ENCODE measurements at places on chromosomes 13 and 19. TPM values are rescaled to one million over a fixed set of nuclear protein-coding genes. Genes with fewer than 3 reads are reported as not detected.

Gene ZNF610
- 0.81 TPM for total RNA-seq

Gene ZNF528
- 16.5 TPM for total RNA-seq

Gene SULT2A1
- not detected for total RNA-seq

Gene ZNF563
- 3.7 TPM for total RNA-seq

Gene ZNF841
- 30.4 TPM for total RNA-seq

Gene DYRK1B
- 13.4 TPM for total RNA-seq

Gene FXYD7
- 20.4 TPM for total RNA-seq

Gene TMEM145
- 0.31 TPM for total RNA-seq

Gene EFNA2
- total RNA-seq: not detected

Gene NLRP11
- not detected for total RNA-seq

Gene PTGIR
- 13.9 TPM for total RNA-seq

Gene EXOC3L2
- not detected for total RNA-seq

Gene ATP4A
- total RNA-seq: not detected

Gene PINLYP
- total RNA-seq: 3.9 TPM

Gene RGCC
- 43.1 TPM for total RNA-seq

Gene PRTN3
- total RNA-seq: not detected

Gene CBLC
- not detected for total RNA-seq

Gene FCER2
- not detected for total RNA-seq

Gene ZNF616
- 9.4 TPM for total RNA-seq

Gene ZNF90
- 7.8 TPM for total RNA-seq

Gene RLN3
- not detected for total RNA-seq

Gene PAN3
- 45.3 TPM for total RNA-seq

Gene WDR18
- 47.6 TPM for total RNA-seq

Gene HAUS8
- 30.9 TPM for total RNA-seq

Gene CRB3
- total RNA-seq: 1.2 TPM

Gene SLAIN1
- 26.1 TPM for total RNA-seq

Gene APC2
- total RNA-seq: not detected

Gene RUVBL2
- total RNA-seq: 58.4 TPM

Gene FUT6
- total RNA-seq: 0.18 TPM

Gene ZNF440
- 16.5 TPM for total RNA-seq

Gene GADD45B
- total RNA-seq: 42.7 TPM

Gene ZNF211
- total RNA-seq: 18.3 TPM

Gene FLT3LG
- total RNA-seq: 423 TPM

Gene ELAVL3
- total RNA-seq: not detected

Gene SIGLEC10
- not detected for total RNA-seq

Gene PTPRH
- not detected for total RNA-seq

Gene FLT1
- 1.4 TPM for total RNA-seq

Gene GPR180
- total RNA-seq: 5.4 TPM

Gene ZNF524
- 33.7 TPM for total RNA-seq

Gene LYPD3
- 1.3 TPM for total RNA-seq

Gene ZNF442
- 0.60 TPM for total RNA-seq

Gene CLEC11A
- 0.98 TPM for total RNA-seq

Gene ZNF221
- total RNA-seq: 1.2 TPM

Gene SLC8A2
- not detected for total RNA-seq

Gene PLA2G4C
- 6.3 TPM for total RNA-seq

Gene HMG20B
- total RNA-seq: 50.4 TPM

Gene RFPL4A
- total RNA-seq: not detected

Gene USPL1
- total RNA-seq: 18.4 TPM

Gene OR4F17
- not detected for total RNA-seq

Gene CGB8
- total RNA-seq: not detected

Gene JSRP1
- 0.76 TPM for total RNA-seq

Gene SPACA4
- not detected for total RNA-seq

Gene TSSK6
- total RNA-seq: 4.7 TPM

Measured in activated naive CD4-positive, alpha-beta T cell treated with anti-CD3 and anti-CD28 coated beads, Interleukin-2, amount 10 ng/mL, durations not matched to agents 5 hours and 36 hours (primary cell).